GM23248 (cell line): ENCODE measurements at places on chromosomes 4 and X.

- no peak for DNase-seq
Observed at GRCh38 chrX:41728125-41728524, 4.1 kb downstream of the GPR82 start.

- DNase-seq, result no peak
Observed at GRCh38 chrX:119617517-119618164, 11.4 kb upstream of the NKRF start.

- DNase-seq, result no peak
Observed at GRCh38 chr4:154502111-154502510, 10.5 kb upstream of the DCHS2 start.

- DNase-seq, result no peak
Observed at GRCh38 chr4:2333916-2334644, 72.2 kb upstream of the MXD4 start.

GRCh38 chr4:184000457-184001396 is 95.6 kb downstream of the STOX2 start:
- DNase-seq, result no peak

- DNase-seq, result no peak
Observed at GRCh38 chr4:119039779-119040178, 95.9 kb upstream of the MYOZ2 start.

- no peak for DNase-seq
Observed at GRCh38 chr4:68905939-68906779, 45.4 kb downstream of the UGT2A3 start.

DNA sequence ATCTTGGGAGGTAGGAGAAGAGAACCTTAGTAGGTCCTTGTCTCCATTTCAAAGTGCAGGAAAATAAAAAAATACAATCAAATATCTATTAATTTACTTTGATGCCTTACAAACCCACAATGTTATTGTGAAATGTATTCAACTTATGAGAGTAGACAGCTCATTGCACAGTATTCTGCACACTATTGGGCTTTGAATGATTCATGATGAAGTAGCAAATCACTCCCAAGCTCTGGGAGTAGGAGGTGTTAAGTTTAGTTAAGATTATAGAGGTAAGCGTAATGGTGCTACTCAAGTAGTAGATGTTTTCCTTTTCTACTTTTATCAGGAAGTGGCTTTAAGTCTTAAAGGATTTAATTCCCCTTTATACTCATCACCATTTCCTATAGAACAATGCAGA is 32.8 kb upstream of the TMPRSS11A start:
- DNase-seq, result no peak

GRCh38 chr4:41644288-41644914 is 104.1 kb downstream of the PHOX2B start:
- peak; percentile 55 for DNase-seq

DNA sequence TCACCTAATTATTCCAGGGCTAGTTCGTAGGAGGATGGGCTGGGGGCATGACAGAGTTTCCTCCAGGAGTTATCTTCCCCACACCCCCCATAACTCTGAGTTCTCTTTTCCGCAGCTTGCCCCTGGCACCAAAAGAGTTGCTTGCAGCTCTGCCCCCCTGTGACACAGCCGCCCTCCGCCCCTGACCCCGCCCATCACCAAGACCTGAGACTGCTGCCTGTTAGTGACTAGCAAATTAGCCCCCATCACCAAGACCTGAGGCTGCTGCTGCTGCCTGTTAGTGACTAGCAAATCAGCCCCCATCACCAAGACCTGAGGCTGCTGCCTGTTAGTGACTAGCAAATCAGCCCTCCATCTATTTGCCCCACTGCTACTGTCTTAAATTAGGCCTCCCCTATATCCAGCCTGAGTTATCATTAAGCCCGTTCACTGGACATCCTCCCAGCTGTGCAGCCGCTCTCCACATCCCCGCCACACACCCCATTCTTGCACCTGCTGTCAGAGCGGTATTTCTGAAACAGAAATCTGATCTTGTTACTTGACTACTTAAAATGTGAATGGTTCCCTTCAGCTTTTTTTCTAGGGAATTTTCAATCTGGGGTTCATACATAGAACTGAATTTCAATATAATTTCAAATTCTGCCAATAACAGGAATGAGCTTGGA is 1.5 kb upstream of the PAPSS1 start:
- DNase-seq, result no peak

GRCh38 chr4:127686658-127687057 is 43.5 kb upstream of the SLC25A31 start:
- peak; percentile 11 for DNase-seq

- no peak for DNase-seq
Observed at GRCh38 chrX:630007-630611, 482 bp upstream of the SHOX start.

DNA sequence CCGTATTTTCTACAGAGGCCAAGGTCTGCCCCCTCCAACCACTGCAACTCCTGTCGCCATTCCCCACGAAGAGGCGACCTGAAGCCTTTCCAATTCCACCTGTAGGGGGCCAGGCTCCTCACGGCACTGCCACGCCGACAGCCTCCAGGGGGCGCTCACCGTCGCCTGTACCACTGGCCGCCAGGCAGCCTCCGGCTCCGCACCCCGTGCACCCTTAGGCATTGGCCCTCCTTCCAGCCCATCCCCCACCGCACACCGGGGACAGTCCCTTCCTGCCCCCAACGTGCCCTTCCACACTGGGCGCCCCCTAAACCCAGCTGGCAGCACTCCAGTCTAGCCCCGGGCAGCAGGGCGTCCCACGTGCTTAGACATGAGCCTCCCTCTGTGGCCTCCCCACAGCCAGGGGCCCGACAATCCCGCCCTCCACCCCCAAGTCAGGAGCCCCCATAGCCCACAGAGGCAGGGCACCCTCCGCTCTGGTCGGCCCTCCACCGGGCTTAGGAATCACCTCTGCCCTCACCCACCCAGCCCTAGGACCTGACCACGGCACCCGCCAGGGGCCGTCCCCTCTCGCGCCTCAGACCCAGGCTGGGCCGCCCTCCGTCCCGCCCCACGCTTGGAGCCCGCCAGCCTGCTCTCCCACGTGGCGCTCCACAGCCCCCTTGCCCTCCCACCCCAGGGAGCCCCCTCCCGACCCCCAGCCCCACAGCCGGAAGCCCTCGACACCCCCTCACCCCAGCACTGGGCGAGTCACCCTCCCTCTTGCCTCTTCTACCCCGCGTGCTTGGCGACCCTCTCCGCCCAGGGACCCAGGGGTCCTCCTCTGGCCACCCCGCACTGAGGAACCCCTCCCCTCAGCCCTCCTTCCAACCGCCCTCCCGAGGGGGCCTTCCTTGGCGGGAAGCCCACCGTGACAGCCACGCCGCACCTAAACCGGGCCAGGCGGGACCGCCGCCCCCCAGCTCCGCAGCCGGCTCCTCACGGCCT is 711 bp downstream of the PNMA6E start:
- peak; percentile 24 for DNase-seq

GRCh38 chrX:6024204-6024603 is 204.5 kb downstream of the NLGN4X start:
- peak; percentile 1 for DNase-seq
